Aortic smooth muscle cell (primary cell): ENCODE measurements at places on chromosomes 12 and 14. TPM values are rescaled to one million over a fixed set of nuclear protein-coding genes. Genes with fewer than 3 reads are reported as not detected.

ISM2 gene
- total RNA-seq = 0.06 TPM in 1 of 2 replicates, not detected in the other

CCDC197 gene
- not detected in 2 replicates for total RNA-seq

PZP gene
- under 0.01 TPM in 1 of 2 replicates, not detected in the other for total RNA-seq

POTEG gene
- not detected in 2 replicates for total RNA-seq

AKAP6 gene
- total RNA-seq = 9.1 and 65.5 TPM in 2 replicates
